ENCODE measurements at places on chromosomes 13 and 19.

DNA sequence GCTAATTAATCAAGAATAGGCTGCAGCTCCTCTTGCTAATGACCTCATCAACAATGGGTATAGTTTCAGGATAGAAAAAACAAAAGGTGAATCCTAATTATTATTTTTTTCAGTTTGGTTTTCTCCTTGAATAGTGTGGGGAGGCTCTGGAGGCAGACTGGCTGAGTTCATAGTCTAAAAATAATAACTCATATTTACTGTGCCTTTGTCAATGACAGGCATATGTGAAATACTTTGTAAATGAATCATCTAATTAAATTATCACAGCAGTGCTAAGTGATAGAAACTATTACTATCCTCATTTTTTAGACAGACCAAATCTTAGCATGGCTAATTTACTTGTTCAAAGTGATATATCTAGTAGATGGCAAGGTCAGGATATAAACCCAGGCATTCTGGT is 1261.0 kb upstream of the SLC10A2 start:
- DNase-seq: no peak

DNA sequence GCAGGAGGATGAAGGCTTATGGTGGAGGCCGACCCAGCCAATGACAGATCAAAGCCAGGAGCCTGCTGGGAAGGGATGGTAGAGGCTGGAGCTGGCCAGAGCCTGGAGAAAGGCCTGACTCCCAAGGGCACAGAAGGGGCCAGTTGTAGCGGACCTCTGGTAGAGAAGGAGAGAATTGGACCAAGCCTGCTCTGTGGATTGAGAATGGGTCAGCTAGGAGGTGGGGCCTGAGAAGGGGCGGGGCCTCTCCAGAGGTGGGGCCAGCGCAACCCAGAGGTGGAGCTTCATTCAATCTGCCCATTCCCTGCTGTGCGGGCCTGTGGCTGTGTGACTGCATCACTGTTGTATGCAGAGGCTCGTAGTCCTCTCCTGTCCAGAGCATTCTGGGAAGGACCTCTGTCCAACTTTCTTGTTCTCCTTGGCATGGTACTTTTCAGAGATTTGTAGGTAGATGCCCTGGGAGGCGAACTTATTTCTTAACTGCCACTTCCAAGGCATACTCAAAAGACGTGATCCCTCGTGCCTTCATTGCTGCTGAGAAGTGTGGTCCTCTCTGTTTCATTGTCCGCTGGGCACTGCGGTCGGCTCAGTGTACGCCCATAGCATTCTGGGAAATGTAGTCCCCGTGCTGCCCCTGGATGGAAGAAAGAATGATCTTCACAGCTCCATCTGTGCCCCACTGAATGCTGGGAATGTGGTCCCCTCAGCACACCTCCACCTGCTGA is 6.7 kb downstream of the GRIN2D start:
- DNase-seq: no peak

DNA sequence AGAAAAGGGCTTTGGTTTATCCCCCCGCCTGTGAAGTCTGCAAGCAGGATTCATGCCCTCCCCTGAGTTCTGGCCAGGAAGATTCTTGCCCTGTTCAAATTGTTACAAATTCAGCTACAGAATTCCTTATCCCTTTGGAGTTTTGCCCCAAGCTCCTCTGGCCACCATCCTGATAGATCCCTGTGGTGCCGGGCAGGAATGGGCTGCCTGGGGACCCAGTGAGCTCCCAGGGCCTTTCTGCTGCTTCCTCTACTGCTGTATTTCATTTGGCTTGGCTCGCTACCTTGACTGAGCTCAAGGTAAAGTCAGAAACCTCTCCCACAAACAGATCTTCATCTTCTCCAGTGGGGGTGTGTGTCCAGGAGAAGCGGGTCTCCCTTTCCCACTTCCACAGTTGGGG is 194.6 kb upstream of the NBEA start:
- no peak for DNase-seq

DNA sequence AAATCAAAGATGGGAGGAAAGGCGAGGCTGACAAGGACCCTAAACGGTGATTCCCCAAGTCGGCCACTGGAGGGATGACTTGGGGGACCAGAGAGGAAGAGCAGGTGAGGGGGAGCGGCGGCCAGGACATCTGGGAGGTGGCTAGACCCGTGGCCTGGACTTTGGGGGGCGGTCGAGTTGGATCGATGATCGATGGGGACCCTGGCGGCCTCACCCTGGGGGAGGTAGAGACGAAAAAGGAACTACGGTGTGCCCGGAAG is 7.7 kb upstream of the CIRBP start:
- no peak for DNase-seq

Measured in coronary artery (tissue), 2 donors.